ENCODE measurements at places on chromosomes 6 and 20.

DNA sequence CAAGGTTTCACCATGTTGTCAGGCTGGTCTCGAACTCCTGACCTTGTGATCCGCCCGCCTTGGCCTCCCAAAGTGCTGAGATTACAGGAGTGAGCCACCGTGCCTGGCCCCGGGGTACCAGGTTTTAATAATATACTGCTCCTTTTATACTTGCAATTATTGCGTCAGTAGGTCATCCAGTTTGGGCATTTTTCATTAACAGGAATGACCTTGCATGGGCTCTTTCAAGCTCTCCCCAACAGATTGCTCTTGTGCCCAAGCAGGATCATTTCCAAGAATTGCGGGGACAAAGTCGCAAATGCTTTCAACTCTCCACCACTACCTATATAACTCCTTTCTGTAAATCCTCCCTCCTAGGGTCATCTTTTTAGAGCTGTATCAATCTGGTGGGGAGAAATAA is 23.8 kb downstream of the STK38 start:
- DNase-seq: no peak

- no peak for DNase-seq
Observed at GRCh38 chr6:144756469-144756868, 471.3 kb downstream of the UTRN start.

- DNase-seq: peak; percentile 58
Observed at GRCh38 chr6:33620158-33620855, 815 bp upstream of the ITPR3 start.

DNA sequence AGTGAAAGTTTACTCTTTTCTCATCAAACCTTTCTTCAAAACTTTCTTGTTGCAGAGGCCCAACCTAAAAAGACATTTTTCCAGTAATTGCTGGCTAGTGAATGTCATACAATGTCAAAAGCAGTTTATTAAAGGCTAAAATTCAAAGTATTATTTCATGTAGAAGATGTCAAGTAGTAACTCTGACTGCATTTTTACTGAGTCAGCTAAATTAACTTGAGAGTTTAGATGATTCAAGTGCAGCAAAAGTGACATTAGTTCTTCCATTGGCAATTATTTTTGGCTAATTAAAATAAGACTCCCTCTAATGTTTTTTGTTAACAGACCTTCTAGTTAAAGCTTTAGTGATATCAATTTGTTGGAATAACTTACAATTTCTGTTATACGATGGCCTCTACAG is 1438.5 kb downstream of the GRIK2 start:
- DNase-seq: no peak

- DNase-seq: no peak
Observed at GRCh38 chr6:150503586-150504339, 95.9 kb upstream of the PLEKHG1 start.

GRCh38 chr6:121965739-121966138 is 433.7 kb upstream of the HSF2 start:
- no peak for DNase-seq

- no peak for DNase-seq
Observed at GRCh38 chr6:145842693-145843546, 28.3 kb upstream of the FBXO30 start.

DNA sequence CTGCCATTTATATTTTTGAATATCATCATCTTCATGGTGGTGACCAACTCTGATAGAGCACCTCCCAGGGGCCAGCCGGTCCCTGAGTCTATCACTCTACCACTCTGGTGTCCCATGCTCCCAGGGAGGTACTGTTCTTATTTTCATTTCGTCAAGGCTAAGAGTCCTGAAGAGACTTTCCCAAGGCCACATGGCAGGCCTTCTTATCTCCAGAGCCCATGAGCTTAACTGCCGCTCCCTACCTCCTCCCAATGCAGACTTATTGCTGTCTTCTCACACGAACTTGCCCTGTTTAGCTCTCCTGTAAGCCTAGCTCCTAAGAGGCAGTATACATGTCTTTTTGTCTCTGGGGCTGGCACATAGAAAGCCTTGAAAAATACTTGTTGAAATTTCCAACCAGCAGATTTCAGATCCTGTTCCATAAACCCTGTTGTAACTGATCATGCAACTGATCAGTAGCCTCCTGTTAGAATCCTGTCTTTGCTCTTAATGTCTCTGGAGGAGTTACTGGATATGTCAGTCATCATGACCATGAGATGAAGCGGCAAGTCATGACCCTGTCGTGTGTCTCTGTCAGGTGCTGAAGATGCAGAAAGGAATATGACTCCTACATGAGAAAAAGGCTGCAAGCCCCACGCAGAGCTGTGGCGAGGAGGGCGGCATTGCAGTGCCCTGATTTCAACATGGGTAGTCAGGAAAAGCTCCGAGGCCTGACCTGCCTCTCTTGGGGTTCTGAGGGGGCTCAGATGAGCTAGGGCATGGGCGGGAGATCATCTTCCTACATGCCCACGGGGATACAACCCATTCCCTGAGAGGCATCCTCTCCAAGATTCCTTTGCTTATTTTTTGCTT is 60.0 kb downstream of the TTI1 start:
- DNase-seq: no peak

DNA sequence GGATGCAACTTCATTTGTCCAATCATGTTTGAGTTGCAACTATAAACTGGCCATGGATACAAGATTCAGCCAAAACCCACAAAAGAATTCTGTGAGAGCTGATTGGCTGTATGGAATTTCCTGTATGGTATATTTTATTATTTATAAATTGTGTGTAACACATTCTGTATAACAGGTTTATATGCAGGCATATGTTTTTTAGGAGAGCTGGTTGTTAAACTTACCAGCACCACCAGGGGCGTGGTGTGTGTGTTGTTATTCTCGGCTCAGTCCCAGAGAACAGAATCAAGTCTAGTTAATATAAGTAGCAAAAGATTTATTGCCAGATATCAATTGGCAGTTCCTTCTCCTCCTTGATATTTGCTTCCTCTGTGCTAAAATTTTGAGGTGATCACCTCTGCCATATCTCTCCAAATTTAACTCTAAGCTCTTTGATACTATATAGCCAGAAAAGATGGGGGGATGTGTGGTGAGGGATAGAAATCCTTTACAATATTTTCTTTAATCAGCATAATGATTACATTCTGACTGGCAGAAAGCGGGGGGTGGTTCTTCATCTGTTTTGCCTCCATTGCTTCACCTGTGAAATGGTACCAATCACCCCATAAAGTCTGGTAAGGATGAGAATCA is 22.9 kb downstream of the CNBD2 start:
- DNase-seq: no peak

DNA sequence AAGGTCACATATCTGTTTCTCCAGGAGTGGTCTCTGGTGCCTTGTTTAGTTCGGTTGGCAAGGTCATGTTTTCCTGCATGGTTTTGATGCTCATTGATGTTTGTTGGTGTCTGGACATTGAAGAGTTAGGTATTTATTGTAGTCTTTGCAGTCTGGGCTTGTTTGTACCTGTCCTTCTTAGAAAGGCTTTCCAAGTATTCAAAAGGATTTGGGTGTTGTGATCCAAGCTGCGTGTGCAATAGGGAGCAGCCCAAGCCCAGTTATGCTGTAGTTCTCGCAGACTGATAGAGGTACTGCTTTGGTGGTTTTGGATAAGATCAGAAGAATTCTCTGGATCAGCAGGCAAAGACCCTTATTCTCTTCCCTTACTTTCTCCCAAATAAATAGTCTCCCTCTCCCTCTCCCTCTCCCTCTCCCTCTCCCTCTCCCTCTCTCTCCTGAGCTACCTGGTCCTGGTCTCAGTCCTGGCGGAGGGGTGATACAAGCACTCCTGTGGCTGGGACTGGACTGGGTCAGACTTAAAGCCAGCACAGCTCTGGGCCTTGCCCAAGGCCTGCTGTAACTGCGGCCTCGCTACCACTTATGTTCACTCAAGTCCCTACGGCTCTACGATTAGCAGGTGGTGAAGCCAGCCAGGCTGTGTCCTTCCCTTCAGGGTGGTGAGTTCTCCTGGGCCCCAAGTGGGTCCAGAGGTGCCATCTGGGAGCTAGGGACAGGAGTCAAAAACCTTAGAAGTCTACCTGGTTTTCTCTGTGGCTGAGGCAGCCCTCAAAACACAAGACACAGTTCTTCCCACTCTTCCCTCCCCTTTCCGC is 27.3 kb upstream of the GRM4 start:
- no peak for DNase-seq

GRCh38 chr20:11891776-11892545 is 25.7 kb upstream of the BTBD3 start:
- DNase-seq: peak; percentile 50

DNA sequence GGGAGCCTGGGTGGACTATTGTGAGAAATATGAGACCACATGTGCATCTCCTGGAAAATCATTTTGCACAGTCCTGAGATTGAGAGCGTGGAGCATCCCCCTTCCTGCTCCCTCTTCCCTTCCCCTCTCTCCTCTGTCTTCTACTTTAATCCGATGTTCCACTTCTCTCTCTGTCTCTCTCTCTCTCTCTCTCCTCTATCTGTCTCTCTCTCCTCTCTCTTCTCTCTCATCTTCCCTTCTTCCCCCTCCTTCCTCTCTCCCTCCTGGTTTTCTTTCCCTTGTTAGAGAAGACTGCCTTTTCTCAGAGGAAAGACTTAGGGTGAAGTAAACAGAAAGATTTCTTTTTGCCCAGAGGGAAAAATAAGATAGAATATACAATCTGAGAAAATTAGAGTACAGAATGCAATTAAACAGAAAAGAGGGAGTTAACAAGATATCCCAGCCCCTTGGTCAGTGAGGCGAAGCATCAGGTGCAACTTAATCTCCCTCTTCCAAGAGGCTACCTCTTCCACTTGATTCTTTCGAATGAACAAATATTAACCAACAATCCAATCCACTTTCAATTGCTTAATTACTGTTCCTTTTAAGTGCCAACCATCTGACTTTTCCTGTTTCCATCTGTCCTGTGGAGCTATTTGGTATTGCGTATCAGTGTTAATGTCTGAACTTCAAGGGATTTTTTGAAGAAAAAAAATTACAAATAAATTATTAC is 14.6 kb downstream of the KHDC1 start:
- DNase-seq: no peak

- DNase-seq: no peak
Observed at GRCh38 chr6:133887156-133887879, 1.6 kb upstream of the TCF21 start.

DNA sequence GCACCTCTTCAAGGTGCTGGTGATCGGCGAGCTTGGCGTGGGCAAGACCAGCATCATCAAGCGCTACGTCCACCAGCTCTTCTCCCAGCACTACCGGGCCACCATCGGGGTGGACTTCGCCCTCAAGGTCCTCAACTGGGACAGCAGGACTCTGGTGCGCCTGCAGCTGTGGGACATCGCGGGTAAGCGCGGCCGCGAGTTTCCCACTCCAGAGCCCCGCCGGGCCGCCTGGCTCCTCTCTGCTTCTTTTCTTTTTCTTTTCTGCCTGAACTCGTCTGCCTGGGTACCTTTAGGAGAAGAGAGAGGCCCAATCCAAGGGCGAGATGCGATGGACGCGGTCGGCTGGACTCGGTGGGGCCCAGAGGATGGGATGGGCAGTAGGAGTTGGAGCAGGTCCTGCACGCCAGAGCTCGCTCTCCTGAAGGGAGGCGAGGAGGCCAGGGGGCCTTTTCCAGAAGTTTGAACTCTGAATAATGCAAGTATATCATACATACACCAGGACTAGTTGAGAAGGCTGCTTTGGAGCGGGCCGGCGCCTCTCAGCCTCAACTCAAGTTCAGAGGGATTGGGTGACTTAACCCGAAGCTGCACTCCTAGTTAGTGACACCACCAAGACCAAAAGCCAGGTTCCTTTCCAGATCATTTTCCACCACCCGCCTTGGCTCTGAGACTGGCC is 445 bp downstream of the RAB32 start:
- peak; percentile 19 for DNase-seq

GRCh38 chr6:114344971-114345275 is 2.1 kb upstream of the HS3ST5 start:
- DNase-seq: no peak

DNA sequence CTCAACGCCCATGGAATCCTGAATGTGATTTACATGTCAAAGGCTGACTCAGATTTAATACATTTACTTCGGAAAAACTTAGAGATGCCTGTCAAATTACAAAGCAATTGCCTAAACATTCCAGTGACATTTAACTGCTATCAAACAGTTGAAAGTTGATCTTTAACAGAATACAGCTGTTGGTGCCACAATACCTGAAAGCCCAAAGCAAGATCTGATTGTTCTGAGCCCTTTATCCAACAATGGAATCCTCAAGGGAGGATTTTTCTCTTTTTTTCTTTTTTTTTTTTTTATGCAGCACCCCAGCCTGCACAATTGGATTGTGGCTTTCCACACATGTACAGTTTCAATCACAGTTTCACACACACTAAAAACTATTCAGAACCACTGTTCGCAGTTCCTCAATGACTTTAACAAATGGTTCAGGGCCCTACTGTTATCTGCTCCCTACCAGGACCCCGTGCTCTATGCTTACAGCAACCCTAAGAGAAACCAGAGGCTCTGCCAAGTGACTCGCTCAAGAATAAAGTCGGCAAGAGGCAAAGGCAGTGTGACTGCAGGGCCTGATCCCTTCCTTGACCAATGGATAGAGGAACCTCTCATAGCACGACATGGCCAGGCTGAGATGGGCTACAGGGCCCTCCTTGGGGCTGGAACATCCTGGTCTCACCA is 33.3 kb downstream of the EPB41L2 start:
- no peak for DNase-seq

DNA sequence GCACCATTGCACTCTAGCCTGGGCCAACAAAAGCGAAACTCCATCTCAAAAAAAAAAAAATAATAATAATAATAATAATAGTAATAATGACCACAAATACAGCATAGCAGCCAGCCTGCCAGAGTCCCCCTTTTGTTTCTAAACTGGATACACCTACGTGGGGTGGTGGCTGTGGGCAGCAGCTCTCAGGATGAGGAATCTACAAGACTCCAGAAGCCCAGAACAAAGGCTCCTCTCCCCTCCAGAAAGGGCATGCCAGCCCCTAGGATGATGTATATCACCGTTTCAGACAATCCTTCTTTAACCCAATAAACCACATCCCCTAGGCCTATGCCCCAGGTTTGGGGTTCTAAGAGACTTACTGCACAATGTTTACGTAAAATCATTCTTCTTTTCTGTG is 155.9 kb downstream of the QRSL1 start:
- DNase-seq: no peak

DNA sequence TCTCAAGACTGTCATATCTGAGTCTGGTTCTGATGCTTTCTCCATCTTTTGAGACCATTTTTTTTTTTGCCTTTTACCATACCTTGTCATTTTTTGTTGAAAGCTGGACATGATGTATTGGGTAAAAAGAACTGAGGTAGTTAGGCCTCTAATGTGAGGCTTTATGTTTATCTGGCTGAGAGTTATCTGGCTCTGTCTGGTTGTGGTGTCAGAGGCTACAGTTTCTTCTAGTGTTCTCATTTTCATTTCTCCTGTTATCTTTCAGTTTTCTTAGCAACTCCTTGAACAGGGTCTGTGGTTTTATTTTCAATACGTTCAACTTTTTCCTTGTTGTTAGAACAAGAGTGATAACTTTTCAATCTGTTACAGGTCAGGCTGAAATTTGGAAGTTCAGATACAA is 49.2 kb upstream of the ATXN1 start:
- no peak for DNase-seq
